ENCODE measurements at places on chromosomes 4 and X. TPM values are rescaled to one million over a fixed set of nuclear protein-coding genes. Genes with fewer than 3 reads are reported as not detected.

DNA sequence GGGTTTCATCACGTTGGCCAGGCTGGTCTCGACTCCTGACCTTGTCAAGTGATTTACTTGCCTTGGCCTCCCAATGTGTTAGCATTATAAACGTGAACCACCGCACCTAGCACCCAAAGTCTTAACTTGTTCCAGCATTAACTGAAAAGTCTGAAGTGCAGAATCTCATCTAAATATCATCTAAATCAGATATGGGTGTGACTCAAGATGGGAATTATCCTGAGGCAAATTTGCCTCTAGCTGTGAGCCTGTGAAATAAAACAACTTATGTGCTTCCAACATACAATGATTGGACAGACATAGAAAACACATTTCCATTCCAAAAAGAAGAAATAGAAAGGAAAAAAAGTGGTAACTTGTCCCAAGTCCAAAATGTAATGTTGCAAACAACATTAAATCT is 641.1 kb upstream of the ATOH1 start:
- no peak for DNase-seq

DNA sequence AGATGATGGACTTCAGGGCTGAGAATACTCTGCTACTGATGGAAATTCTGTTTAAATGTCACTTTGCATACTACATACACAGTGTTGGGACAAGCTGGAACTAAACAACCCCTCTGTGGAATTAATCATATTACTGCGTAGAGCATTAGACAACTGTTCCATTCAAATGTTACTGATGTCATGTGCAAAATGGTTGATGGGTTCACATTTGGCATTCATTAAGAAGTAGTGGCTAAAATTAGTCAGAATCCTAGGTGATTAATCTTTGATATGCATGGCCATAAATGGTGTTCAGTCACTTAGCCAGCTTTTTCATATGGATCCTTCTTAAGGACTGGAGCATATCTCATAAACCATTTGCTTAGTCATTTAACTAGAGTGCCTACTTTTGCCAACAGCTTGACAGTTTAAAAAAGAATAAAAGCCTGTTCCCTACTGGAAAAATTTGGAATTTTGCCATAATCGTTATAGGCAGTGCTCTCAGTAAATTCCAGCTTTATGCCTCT is 105.2 kb downstream of the RNF150 start:
- DNase-seq, result no peak

- DNase-seq, result no peak
These were observed 37.8 kb downstream of the SPCS3 start for GRCh38 chr4:176357359-176358082.

- DNase-seq, result no peak
These were observed 305.5 kb upstream of the EMCN start for GRCh38 chr4:100823066-100823992.

Gene CSAG1
- not detected for total RNA-seq

Measured in mesothelial cell of epicardium (in vitro differentiated cells).